ENCODE measurements at places on chromosomes 5 and 9.

DNA sequence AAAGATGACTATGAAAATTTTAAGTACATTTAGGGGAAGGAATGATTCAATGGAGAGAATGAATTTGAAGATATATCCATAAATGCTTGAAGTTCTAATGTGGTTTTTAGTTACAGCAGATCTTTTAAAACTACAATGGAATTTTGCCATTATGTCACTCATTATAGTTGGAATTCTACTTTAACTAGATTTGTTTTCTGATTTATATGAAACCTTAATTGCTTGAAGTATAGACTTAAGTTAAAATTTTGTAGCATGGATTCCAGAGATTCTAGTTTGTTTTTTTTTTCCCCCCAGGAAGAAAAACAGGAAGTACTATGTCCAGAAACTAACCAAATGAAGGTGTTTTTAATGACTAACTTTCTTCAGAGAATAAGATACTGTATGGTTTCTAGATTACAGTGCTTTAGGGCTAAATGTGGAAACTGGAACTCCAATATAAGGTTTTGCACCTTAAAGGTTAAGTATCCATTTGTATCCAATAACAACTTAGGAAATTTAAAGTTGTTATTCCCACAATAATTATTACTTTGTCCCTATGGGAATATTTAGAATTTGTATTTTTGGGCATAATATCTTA lies 70.3 kb downstream of the ZSWIM6 start:
- no peak for DNase-seq

GRCh38 chr9:32331240-32331639 lies 53.2 kb upstream of the ACO1 start:
- no peak for DNase-seq

GRCh38 chr5:123047706-123048105 lies 11.2 kb upstream of the PPIC start:
- DNase-seq = no peak

DNA sequence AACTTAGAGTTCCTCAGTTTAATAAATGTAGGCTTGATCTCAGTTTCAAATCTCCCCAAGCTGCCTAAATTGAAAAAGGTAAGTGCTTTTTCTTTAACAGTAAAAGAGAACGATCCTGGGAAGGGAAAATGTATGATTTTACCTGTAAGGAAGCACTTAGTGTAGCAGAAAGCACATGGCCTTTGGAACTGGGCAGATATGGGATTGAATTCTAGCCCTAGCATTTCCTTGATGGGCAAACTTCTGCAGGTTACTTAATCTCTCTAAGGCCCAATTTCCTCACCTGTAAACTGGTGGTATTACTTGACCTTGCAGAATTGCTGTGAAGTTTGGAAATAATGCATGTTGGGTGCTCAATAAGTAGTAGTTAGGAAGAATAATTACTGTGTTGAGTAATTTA lies 11.6 kb downstream of the ANP32B start:
- DNase-seq = no peak

DNA sequence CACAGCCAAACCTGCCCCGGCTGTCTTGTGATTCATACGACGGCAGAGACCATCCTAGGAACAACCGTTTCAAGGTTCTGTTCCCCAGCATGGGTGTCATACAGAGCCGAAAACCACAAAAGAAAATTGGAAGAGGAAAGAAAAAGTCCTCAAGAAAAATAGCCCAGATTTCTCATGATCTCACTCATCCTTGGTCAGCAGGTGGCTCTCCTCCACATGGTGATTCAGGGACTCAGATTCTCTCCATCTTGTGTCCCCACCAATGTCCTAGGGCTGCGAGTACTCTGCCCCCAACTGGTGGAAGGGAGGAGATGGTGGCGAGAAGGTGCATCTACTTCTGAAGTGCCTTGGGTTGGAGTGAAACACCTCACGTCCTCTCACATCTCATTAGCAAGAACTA lies 25.6 kb downstream of the PDZD2 start:
- DNase-seq = no peak

DNA sequence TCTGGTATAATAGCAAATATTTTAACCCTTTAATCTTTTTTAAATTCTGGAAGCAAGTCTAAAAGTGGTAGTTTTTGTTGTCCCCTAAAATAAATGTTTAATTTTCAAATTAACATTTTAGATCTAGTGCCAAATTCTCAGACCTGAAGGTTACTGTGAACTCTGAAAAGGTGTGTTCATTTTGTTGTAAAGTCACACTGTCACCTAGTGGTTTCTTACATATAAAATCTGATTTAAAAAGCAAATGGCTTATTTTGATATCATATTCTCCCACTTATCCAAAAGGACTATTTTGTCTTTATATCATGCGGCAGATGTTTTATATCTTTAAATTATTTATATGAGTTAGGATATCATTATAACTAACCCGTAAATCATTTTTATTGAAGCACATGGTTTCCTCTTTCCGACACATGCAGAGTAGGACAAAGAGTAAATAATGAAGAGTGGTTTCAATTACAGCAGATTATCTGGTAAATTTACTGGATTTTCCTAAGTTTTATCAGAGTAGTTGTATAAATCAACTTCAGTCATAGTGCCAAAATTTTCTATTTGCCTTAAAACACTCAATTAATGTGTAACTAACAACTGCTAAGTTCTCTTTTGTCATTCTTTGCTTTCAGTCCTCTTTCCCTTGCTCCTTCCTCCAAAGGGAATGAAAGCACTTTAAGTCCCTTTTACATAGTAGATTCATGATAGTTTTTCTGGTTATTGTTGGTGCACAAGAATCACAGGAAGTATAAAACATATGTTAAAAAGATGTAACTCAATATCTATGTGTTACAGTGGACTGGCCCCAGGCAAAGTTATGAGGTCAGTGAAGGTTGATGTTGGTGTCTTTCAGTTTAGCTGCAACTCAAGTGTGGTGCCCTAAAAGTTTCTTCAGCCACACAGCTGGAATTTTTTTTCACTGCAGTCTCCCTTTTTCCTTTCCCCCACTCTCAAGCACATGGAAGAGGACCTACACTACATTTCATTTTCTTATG lies 189.6 kb downstream of the COX7C start:
- DNase-seq = no peak

DNA sequence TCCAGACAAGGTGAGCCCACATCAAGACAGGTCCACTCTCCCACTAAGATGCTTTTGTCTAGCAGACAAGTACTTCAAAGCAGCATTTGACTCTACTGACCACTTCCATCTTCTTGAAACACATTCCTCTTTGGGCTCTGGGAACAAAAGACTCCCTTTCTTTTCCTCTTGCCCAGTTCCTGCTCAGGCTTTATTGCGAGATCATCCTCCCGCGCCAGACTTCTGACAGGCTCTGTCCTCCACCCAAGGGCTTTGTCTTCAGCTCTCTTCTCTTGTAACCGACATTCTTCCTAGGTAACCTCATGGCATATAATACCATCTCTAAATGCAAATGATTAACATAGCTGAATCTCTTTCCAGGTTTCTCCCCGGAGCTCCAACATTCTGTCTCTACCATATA lies 85.8 kb downstream of the NUDT12 start:
- no peak for DNase-seq

DNA sequence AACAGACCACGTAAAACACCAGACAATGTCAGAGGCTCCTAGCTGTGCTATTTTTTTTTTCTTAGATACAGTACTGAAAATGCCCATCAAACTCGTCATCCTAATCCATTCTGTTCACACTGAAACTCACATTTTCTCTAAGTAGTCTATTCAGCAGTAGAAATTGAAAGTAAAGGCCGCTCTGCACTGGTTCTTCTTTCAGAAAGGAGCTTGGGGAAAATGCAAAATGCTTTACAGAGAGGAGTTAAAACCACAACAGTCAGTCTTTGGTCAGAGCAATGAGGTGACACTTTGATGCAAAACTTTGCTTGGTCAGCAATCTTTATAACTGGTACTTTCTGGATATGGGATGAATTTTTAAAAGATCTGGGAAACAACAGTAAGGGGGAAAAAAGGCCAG lies 43.8 kb upstream of the SUSD1 start:
- DNase-seq = no peak

- no peak for DNase-seq
Measured at GRCh38 chr9:89808756-89809181, 204.0 kb downstream of the GADD45G start.

- DNase-seq = no peak
Measured at GRCh38 chr5:62942384-62942783, 363.8 kb downstream of the LRRC70 start.

DNA sequence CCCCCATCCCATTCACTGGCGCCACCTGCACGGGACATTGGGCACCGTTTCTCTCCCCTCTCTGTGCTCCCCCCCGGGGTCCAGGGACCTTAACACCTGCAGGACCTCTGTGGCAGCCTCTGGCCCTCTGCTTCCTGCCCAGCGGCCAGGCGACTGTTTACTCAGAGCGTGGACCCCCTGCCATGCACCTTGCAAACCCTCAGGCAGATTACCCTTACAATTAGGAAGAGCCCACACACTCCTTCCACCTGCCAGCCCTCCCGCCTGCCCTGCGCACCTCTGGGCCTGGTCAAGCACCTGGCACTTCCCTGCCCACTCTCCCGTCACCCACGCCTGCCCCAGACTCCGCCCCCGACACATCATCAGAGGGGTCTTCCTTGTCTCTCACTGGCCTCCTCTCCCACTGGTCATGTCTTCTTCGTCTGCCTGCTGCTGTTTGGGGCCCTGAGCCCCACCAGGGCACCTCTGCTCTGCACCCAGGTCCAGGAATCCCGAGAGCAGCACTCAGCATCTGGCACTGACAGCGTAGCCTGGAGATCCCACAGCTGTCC lies 281.3 kb upstream of the IRX4 start:
- DNase-seq = no peak
